ENCODE measurements at places on chromosomes 6 and 20. TPM values are rescaled to one million over a fixed set of nuclear protein-coding genes. Genes with fewer than 3 reads are reported as not detected.

Gene TRIM15
- total RNA-seq, result not detected

GRCh38 chr20:45163083-45163803 is 11.5 kb upstream of the PI3 start:
- no peak for DNase-seq

DNA sequence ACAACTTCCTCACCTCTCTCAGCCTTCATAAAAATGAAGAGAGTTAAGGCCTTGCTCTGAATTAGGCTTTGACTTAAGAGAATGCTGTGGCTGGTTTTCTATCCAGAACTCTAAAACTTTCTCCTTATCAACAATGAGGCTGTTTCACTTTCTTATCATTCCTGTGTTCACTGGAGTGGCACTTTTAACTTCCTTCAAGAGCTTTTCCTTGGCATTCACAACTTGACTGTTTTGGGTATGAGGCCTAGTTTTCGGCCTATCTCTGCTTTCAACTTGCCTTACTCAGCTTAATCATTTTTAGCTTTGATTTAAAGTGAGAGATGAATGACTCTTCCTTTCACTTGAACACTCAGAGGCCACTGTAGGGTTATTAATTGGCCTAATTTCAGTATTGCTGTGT is 4.3 kb upstream of the LOC128125822 start:
- DNase-seq, result no peak

- DNase-seq, result no peak
Measured at GRCh38 chr6:168311410-168312124, 8.0 kb downstream of the DACT2 start.

- DNase-seq, result no peak
Measured at GRCh38 chr6:54981647-54982046, 135.1 kb downstream of the FAM83B start.

Measured in progenitor cell of endocrine pancreas (in vitro differentiated cells).